ENCODE measurements at places on chromosomes 6 and 20. TPM values are rescaled to one million over a fixed set of nuclear protein-coding genes. Genes with fewer than 3 reads are reported as not detected.

GRCh38 chr6:166618866-166619761 is 7.9 kb downstream of the RPS6KA2 start:
- peak; percentile 15 for DNase-seq

DNA sequence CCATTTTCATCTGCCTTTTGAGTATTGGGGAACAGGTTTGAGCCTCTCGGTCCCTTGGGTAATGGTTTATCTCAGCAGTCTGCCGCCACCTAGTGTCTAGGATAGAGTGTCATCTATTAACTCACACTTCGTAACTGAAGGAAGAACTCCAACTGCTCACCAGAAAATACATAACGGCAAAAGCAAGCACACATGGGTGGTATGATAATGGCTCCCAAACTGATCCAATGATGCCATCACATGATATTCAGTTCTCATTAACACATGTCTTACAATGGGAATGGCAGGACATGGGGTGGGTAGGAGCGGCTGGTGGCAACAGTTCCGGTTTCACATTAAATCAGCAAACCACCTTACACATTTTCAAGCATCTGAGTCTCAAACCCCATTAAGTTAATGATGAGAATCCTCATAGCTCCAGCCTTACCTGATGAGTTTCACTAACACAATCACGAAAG is 110.7 kb upstream of the PHACTR1 start:
- DNase-seq = peak; percentile 80

- DNase-seq = no peak
Observed at GRCh38 chr6:138204792-138205384, 13.4 kb downstream of the PBOV1 start.

DNA sequence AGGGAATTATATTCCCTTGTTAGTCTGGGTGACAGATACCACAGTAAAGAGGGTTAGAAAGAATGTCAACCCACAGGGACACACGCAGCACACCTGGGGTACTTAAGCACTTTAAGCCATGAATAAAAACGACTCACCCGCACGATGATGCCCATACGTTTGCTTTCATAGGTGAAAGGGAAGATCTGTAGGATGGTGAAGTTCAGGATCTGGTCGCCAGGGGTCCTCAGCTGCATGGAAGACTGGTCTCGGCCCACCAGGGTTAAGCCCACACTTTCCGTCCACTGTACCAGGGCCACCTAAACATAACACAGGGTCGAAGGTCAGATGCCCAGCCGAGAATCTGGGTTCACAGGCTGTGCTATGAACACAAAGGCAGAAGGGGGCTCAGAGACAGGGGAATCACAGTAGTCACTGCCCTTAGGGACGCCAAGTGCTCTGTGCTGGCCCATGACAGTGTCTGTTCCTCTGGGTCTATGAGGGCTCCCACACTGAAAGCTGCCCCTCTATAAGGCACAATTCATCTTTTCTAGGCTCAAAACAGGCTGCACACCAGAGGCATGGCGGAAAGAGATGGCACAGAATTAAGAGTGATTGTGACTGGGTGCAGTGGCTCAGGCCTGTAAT is 96.8 kb upstream of the NFATC2 start:
- DNase-seq = peak; percentile 76

DNA sequence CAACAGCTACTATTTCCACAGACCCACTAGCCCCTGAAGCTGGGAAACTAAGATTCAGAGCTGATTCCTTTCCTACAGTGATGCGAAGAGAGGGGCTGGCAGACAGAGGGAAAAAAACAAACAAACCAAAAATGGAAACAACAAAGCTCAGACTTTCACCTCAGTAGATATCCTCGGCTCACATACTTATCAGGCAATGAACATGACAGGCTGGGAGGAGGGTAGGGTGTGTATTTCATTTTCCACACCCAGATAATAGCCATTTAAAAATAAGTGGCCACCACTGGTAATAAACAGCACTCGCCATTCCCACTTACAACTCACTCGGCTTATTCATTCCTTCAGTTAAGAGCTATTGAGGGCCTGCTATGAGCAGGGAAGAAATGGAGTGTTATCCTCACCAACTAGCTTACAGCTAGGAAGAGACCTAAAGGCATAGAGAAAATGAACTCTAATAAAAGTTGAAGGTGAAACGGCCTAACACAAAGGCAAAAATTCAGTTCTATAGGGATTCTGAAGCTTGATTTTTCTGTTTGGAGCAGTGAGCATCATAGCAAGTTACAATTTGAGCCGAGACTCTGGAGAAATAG is 32.0 kb upstream of the SPTLC3 start:
- DNase-seq = no peak

GRCh38 chr20:49775229-49775693 is 37.4 kb upstream of the SLC9A8 start:
- peak; percentile 98 for DNase-seq

GRCh38 chr20:40188319-40188718 is 500.7 kb downstream of the MAFB start:
- no peak for DNase-seq

DNA sequence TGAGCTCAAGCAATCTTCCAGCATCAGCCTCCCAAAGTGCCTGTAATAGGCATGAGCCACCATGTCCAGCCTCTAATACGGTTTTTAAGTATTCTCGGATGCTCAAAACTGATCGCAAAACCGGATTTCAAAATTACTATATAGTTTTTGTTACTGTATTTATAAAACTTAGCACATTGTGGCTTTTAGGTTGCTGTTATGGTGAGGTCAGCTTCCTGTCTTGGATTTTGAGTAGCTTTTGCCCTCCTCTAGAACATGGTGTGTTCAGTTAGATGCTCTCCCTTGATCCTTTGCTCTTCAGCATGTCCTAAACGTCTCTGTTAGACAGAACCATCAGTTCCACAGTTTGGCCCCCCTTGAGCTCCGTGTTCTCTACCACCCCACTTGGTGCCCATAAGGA is 96.2 kb downstream of the RPP40 start:
- DNase-seq = no peak

DNA sequence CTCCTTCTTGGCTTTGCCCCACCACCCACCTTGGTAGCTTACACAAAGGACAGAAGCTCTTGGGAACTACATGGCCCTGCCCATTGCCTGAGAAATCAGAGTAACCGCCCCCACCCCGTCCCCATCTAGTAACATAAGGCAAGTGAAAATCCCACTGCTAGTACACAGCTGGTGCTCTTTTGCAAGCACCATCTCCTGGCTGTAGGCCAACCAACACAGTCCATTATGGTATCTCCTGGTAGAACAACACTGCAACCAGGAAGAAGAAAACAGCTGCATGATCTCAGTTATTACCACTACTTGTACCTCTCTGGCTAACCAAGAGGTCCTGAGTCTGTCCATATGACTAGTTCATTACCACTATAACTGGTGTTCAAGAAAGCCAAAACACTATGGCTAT is 841.1 kb upstream of the MANEA start:
- no peak for DNase-seq

GRCh38 chr20:275791-276190 is 14.8 kb downstream of the C20orf96 start:
- no peak for DNase-seq

DNA sequence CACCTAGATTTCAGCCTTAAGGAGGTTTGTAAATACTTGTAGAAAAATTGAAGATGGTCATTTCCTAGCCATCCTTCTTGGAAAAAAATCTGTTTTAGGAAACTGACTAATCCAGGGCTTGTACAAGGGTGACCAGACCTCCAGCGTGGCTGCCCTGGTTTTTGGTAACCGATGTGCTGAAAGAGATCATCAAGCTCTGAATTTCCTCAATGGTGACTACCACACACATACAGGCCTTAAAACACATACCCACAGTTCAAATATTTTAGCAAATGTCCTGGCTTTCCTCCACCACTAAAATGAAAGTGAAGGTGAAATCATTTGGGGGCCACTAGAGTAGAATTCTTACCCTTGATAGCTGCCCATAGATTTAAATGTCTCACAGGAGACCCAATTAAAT is 215.3 kb upstream of the SUPT3H start:
- DNase-seq = no peak

- no peak for DNase-seq
Observed at GRCh38 chr20:57953638-57954037, 243.8 kb upstream of the PMEPA1 start.

DNA sequence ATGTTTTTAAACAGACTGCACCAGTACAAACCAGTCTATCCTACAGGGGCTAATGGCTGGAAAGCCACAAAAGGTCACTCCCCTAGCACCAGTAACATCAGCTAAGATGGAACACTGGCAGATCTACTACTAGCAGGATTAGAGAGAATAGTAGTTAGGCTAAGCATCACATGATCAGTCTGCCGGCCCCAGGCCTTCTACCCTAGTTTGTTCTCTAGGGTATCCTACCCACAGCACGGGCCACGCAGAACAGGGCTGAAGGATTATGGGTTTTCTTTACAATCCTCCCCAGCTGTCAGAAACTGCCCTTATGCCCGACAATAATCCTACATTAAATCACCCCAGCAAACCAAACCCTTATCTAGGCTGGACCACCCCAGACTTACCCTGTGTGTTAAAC is 156.0 kb downstream of the LY86 start:
- DNase-seq = no peak

GRCh38 chr6:3751730-3752530 is 417 bp upstream of the PXDC1 start:
- DNase-seq = peak; percentile 67

DNA sequence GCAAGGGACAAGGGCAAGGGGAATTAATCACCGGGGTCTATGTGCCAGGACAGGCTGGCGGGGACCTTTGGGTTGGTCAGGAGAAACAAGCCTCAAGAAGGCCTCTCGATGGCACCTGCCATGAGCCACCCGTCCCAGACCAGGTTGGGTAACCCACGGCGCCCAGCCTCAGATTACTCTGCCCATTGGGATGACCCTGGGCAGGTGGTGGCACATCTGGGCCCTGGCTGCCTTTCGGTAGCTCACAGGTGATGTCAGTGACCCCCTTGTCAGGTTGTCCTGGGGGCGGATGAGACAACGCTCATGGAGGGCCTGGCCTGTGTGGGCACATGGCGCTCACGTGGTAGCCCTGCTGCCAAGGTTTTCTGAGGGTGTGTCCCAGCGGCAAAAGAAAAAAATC is 152.2 kb downstream of the SYCP2 start:
- DNase-seq = no peak

The SEMG1 gene
- total RNA-seq = not detected

The SLC35F1 gene
- not detected for total RNA-seq

The MCUR1 gene
- total RNA-seq = 30.4 TPM

The ANKS1A gene
- total RNA-seq = 14.0 TPM

The PLN gene
- total RNA-seq = not detected

The STX11 gene
- 1.1 TPM for total RNA-seq

The GPSM3 gene
- total RNA-seq = 0.71 TPM

The TCF15 gene
- total RNA-seq = not detected
